ENCODE measurements at places on chromosomes 3 and 15.

DNA sequence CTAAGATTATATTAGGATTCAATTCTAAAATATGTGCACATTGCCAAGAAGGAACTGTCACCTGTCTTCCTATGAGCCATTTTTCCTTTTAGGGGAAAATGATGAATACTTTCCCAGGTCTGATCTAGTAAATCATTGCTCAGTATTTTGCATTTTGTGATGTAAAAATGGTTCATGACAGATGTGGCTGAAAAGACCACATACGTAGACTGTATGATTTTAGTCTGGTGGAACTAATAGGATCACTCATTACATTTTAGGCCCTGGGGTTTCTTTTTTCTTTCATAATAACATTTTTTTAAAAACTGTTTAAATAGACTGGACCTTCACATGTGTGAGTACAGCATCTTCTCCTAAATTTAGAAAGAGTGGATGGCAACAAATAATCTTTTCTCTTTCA is 201.7 kb upstream of the MLF1 start:
- no peak for DNase-seq

DNA sequence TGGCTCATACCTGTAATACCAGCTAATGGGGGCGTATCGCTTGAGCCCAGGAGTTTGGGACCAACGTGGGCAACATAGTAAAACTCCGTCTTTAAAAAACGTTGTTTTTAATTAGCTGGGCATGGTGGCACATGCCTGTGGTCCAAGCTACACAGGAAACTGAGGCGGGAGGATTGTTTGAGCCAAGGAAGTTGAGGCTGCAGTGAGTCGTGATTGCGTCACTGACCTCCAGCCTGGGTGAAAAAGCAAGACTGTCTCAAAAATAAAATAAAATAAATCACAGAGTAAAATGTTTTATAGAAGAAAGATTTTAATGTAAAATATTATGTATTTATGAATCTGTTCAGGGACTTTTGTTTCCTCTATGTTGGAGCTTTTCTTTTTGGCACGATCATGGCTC is 15.3 kb upstream of the STRIT1 start:
- DNase-seq = no peak

DNA sequence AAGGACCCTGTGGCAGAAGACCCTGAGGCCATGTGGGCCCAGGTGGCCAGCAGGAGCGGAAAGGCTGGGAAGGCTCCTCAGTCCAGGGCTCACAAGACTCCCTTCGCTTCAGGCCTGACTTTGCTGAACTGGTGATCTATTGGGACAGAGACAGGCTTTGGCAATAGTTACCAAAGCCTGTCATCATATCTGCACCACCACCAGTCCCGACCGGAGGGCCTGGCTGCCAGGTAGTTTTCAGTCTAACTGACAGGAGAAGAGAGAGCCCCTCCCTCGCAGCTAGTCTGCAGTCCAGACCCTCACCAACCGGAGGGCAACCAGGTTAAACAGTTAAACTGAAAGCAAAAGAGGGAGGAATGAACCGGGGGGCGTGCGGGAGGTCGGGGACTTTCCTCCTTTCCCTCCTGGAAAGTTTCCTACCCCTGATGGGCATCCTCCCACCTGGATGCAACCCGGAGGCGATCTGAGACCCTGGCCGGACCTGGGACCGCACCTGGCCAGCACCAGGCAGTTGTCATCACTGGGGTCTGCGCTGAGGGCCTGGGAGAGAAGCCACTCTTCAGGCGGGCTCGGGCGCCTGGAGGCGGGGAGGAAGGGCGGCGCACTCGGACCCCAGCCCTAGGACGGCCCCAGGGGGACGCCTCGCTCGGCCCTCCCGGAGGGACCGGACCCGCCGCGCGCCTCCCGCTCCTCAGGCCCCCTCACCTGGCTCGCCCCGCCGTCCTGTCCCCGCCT is 435 bp downstream of the RAB27A start:
- no peak for DNase-seq

GRCh38 chr15:92343924-92344643 is 49.6 kb upstream of the ST8SIA2 start:
- no peak for DNase-seq

GRCh38 chr3:16122155-16122554 is 52.3 kb upstream of the GALNT15 start:
- DNase-seq = no peak

DNA sequence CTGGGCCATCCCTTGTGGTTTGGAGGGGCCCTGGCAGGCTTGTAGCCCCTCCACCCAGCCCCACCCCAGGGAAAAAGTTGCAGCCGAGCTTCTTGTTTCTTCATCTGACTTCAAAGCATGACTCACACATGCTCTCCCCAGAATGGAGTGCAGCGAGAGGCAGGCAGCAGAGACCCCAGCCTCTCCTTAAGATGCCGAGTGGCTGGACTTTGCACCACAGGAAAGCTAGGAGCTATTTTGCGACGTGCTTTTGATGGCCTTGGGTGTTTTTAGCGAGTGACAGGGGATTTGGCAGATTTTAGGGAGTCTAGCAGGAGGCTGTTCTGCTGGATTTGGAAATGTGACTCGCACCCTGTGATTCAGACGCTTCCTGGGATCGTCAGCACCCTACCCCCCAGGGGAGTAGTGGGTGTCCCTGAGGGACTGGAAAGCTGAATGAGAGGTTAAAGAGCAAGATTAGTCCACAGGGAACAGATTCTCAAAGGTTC is 14.2 kb downstream of the BAHD1 start:
- DNase-seq = no peak

DNA sequence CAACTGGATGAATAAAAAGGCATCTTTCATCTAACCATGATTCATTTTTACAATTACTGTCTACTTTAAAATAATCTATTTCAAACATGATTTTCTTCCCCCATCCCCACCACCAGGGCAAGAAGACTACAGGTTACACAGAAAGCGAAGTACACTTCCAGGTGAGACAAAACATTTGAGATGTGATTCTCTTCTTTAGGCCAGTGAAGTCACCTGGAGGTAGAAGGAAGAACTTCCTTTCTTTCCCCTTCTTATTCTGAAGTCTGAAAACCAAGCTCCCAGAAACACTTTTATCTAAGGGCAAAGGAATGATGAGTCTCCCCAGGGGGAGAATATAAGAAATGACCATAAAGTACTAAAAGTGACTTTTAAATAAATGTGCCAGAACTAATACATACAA is 36.7 kb downstream of the SHQ1 start:
- DNase-seq = no peak

GRCh38 chr15:71066983-71067382 is 48.3 kb upstream of the THSD4 start:
- no peak for DNase-seq

DNA sequence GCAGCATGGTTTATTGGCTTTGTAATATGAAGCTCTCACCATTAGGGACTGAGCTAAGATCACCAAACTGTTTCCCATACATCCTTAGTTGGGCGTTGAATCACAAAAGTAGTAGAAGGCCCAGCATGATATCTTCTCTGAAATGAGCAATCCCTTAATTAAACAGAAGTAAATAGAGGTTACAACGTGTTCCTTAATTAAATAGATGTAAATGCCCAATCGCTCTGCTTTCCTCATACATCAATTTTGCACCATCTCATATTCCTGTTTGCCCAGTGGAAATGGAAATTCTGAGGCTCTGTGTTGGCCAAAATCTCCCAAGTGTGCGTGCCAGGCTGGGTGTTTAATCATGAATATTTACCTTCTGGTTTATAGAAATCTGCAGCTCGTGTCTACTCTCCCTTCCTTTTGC is 107.4 kb upstream of the FOXB1 start:
- no peak for DNase-seq

GRCh38 chr15:68650901-68651709 is 72.3 kb downstream of the CORO2B start:
- DNase-seq = peak; percentile 18

DNA sequence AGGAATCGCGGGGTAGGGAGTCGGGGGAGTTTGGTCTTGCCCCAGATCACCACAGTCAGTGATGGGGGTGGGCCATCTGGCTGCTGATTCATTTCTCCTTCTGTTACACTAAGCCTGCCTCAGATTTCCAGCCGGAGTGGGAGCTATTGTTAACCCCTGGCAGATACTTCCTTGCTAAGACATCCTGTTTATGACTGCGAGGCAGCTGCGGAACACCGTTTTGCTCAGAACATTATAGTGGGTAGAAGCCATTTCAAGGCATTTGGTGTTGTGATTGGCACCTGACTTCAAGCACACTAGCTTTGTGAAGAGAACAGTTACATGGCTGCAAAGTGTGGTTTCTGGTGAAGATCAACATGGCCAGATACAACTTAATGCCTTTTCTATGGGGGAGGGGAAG is 73.8 kb downstream of the FLNB start:
- DNase-seq = no peak

DNA sequence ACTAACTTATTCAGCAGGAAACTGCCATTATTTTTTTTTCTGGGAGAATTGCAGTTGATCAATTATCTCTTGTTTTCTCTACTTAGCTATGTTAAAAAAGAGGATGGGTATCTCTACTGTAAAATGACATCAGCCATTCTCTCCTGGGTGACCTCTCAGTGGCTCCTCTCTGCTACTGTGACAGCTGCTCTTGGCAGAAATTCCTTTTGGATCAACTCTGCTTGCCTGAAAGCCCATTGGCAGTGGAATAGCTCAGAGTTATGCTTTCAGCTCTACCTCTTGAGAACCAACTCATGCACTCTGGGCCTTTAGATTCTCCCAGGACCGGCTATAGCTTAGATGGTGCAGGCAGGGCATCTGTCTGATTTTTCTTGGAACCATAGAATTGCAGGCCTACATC is 99.9 kb upstream of the GAP43 start:
- DNase-seq = no peak
